A172 (cell line): ENCODE measurements at places on chromosomes 16 and 17. TPM values are rescaled to one million over a fixed set of nuclear protein-coding genes. Genes with fewer than 3 reads are reported as not detected.

- DNase-seq: no peak
Observed at GRCh38 chr17:339193-340061, 13.2 kb downstream of the RPH3AL start.

DNA sequence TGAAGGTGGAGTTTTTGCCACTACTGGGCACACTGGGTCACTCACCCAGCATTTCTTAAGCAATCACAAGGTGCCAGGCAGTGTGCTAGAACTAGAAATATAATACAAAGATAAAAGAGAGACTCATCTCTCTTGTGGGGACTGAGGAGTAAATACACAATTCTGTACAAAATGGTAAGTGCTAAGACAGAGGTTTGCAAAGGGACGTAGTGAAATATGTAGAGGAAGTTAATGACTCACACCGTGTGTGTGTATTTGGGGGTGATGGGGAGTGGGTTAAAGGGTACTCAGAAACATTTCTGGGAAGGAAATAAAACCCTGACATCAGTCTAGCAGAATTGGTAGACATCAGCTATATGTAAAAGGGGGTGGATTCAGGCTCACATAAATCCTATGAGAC, 389.3 kb downstream of the CA10 start:
- no peak for DNase-seq

GRCh38 chr17:14845591-14846281, 419.4 kb downstream of the PMP22 start:
- DNase-seq: no peak

Gene WFDC1
- not detected in 2 replicates for total RNA-seq

GRCh38 chr16:24539850-24540601, 660 bp downstream of the RBBP6 start:
- no peak for DNase-seq

Gene NAA38
- total RNA-seq: 200 and 243 TPM in 2 replicates
